HCT116 (cell line): ENCODE measurements at places on chromosomes 3 and 15. TPM values are rescaled to one million over a fixed set of nuclear protein-coding genes. Genes with fewer than 3 reads are reported as not detected.

DNA sequence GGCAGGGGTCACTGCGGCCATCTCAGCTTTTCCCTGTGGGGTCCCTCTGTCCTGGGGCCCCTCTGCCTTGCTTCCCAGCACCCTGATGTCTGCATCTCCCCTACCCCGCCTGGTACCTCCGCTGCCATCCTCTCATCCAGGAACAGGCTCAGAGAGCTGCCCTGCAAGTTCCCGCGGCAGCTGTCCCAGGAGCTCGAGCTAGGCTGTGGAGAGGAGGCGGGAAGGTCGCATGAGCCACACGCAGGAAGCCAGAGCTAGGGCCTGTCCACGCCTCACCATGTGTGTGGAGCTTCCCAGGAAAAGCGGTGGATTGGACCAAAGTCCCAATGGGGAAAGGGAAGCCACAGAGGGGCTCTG is 12.5 kb downstream of the PLA2G4B start:
- no peak overlapping the region for H3K4me3 ChIP-seq
- H3K36me3 ChIP-seq, result no peaks in the 10 kb centered on the region
- no peaks in the 10 kb centered on the region for H3K27me3 ChIP-seq
- no peak overlapping the region for H3K27ac ChIP-seq
- no peak for DNase-seq
- H3K4me1 ChIP-seq, result no peaks in the 10 kb centered on the region

- no peaks in the 10 kb centered on the region for H3K27me3 ChIP-seq
- H3K4me1 ChIP-seq, result peaks cover 9% of the 10 kb centered on the region
- H3K36me3 ChIP-seq, result no peaks in the 10 kb centered on the region
- no peak overlapping the region for H3K27ac ChIP-seq
- H3K4me3 ChIP-seq, result no peak overlapping the region
These were observed 1.4 kb downstream of the PTH1R start for GRCh38 chr3:46878781-46879436.

The LYZL4 gene
- not detected for total RNA-seq

The NOX5 gene
- 0.91 TPM for total RNA-seq

The ZNF654 gene
- total RNA-seq, result 7.0 TPM
